Stimulated activated CD4-positive, alpha-beta T cell treated with anti-CD3 and anti-CD28 coated beads, Interleukin-1b, Interleukin-23, amount 100 ng/mL, for 48 hours (primary cell): ENCODE measurements at places on chromosomes 3 and 15.

GRCh38 chr3:13235079-13235478 lies 161.8 kb upstream of the IQSEC1 start:
- DNase-seq, result no peak

DNA sequence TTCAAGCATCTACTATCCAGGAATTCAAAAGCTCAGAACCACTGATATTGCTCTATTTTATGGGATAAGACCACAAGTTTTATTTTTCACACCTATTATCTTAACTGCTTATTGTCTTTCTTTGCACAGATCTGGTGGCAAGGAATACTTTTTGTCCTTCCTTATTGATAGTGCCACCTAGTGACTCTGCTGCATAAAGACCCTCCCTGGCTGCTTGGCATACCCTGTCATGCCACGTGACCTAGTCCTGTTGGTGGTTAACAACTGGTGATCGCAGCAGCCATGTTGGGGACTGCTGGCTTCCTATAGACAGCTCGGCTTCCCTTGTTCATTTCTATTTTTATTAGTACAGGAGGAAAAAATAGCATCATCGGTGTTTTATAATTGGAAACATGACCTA lies 236.3 kb downstream of the MEX3B start:
- DNase-seq, result no peak

DNA sequence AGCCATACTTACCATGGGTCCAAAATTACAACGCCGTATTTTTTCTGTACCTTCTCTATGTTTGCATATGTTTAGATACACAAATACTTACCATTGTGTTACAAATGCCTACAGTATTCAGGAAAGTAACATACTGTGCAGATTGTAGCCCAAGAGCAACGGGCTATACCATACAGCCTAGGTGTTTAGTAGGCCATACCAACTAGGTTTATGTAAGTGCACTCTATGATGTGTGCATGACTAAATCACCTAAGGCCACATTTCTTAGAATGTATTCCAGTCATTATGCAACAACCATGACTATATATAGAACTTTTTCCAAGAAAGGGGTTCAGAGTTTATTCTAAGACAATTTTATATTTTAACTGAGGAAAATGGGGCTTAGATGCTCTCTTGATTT lies 411.7 kb downstream of the MAGI1 start:
- DNase-seq, result no peak

DNA sequence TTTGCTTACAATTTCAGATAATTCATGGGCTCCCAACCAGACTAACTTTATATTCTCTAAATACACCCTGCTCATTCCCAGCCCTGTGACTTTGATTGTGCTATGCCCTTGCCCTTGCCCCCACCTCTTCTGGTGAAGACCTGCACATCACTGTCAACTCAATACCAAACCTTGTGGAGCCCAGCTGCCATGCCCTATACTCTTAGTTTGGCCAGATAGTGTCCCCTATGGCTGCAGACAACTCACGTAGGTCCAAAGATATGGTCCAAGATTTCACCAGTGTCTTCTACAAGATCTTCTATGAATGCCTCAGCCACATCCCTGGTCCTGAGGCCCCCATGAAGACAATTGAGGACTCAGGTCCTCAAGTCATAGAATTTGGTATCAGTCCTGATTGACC lies 118.3 kb upstream of the EIF1B start:
- no peak for DNase-seq

DNA sequence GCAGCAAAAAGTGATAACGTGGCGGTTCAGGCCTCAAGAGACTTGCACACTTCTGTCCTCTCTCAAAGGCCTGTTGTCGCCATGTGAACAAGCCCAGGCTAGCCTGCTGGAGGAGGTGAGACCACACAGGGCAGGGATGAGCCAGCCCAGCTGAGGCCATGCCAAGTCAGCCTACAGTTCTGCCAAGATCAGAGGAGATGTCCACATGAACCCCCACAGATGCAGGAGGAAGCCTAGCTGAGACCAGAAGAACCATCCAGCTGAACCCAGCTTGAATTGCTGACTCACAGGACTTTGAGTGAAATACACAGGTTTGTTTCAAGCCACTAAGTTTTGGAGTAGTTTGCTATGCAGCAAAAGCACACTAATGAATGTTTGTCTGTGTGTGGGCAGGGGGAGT lies 50.3 kb upstream of the SEC13 start:
- DNase-seq, result no peak

GRCh38 chr3:192481638-192482037 lies 245.7 kb downstream of the FGF12 start:
- no peak for DNase-seq

GRCh38 chr3:183074261-183074660 lies 25.0 kb downstream of the MCCC1 start:
- no peak for DNase-seq
